Suprapubic skin (tissue), 4 donors: ENCODE measurements at places on chromosomes 1 and 21. TPM values are rescaled to one million over a fixed set of nuclear protein-coding genes. Genes with fewer than 3 reads are reported as not detected.
A peak's percentile ranks its signal among the peaks of the same experiment; 100 is the strongest.

DNA sequence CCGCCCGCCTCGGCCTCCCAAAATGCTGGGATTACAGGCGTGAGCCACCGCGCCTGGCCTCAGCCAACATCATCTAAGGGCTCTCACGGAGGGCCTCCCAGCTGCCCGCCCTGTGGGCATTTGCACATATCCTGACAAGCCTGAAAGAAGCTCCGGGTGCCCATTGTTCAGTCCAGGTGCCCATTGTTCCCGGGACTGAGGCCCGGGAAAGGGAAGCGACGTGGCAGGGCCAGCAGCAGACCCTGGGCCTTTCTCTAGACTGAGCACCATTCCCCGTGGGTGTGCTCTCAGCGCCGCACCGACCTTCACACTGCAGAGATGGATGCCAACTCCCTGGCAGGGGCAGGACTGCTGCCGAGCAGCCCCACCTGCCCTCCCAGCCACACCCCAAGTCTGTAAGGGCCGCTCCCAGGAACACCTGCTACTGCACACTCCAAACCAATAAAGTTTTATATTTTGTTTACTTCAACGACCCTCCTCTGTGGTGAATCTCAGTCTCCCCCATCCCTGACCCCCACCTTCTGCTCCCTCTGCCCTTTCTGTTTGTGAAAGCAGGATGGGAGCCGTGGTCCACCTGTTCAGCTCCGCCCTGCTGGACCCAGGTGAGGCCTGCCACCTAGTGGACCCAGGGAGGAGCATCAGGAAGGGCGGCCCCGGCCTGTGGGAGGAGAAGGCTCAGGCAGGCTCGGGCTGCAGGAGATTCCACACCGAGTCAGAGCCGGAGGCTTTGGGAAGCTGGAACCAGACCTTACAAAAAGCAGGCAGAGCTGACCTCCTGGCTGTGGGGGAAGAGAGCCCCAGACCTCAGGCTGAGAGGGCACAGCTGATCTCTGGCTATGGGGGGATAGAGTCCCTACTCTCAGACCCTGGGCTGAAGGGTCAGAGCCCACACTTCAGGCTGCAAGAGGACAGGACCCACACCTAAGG is 1.1 kb upstream of the TMEM82 start:
- H3K27me3 ChIP-seq: no peaks in the 10 kb centered on the region
- H3K4me3 ChIP-seq: no peak overlapping the region
- H3K27ac ChIP-seq: no peak overlapping the region
- H3K4me1 ChIP-seq: peaks cover 23% of the 10 kb centered on the region
- DNase-seq: no peak

- H3K27me3 ChIP-seq: peaks cover 4% of the 10 kb centered on the region
- peaks cover 4% of the 10 kb centered on the region for H3K4me1 ChIP-seq
- no peak overlapping the region for H3K4me3 ChIP-seq
- no peak for DNase-seq
- H3K36me3 ChIP-seq: no peaks in the 10 kb centered on the region
- no peak overlapping the region for H3K27ac ChIP-seq
Observed at GRCh38 chr1:31562707-31563360, 13.5 kb upstream of the TINAGL1 start.

- no peaks in the 10 kb centered on the region for H3K36me3 ChIP-seq
- no peak overlapping the region for H3K27ac ChIP-seq
- no peaks in the 10 kb centered on the region for H3K27me3 ChIP-seq
- no peak for DNase-seq
- H3K4me3 ChIP-seq: no peak overlapping the region
- peaks cover 6% of the 10 kb centered on the region for H3K4me1 ChIP-seq
Observed at GRCh38 chr21:42467140-42467983, 28.7 kb downstream of the RSPH1 start.

DNA sequence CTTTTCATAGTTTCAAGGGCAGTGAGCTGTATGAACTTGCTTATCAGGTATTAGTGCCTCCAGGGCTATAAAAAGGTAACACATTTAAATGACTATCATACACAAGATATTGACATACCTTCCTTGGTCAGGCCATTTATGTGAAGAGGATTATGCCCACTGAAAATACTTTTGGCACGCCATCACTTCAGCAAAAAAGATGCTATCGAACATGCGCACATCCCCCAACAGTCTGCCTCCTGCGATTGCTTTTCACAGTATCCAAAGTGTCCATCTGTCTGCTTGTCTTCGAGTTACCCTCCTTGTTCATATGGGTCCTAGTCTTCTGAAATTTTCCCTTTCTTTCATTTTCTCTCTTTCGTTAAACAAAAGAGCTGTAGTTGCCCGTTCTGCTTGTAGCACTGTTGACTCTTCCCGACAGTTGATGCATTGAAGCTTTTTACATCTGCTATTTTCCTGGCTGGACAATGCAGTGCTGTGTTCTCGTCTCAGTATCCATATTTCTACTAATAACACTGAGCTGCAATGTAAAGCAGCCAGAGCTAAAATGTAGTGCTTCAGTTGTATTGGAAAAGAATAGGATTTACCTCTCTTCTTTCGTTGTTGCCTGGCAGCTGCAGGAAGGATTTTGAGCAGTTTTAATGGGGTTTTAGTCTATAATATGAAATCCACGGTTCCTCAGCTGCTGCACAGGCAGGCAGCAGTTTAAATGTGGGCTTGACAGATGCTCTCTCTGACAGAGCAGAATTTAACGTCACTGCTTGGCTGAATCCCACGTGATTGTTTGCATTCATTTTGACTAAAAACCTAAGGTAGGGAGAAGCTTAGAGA is at the start of gene B3GALT2:
Gene B3GALT2 (minus strand): TSS at position 713 of the 831 bp plus-strand sequence. CDS start 5,051 bp downstream, outside the sequence.
- DNase-seq: no peak
- H3K36me3 ChIP-seq: no peaks in the 10 kb centered on the region
- no peaks in the 10 kb centered on the region for H3K27me3 ChIP-seq
- H3K27ac ChIP-seq: no peak within 1 kb of the TSS
- H3K4me3 ChIP-seq: peak within 1 kb of the TSS; percentile 36
- peaks cover 27% of the 10 kb centered on the region for H3K4me1 ChIP-seq

GRCh38 chr1:30103708-30104411 is 619.5 kb downstream of the MATN1 start:
- no peaks in the 10 kb centered on the region for H3K4me1 ChIP-seq
- H3K27ac ChIP-seq: no peak overlapping the region
- no peaks in the 10 kb centered on the region for H3K36me3 ChIP-seq

DNA sequence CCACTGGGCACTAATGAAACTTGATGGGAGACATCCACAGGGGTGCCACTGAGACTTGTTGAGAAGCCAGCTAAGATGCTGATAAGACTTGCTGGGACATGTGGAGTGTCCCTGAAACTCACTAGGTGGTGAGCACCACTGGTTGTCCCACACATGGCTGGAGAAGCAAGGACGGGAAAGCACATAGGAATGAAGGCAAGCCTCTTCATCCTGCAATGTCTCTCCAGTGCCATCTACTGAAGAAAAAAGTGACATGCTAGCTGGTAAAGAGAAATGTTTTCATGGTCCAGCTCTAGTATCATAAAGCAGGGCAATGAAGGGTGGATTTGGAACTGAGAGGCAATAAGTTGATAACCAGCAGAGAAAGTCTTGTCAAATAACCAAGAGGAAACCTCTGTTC is 283.0 kb downstream of the PAPPA2 start:
- no peaks in the 10 kb centered on the region for H3K4me1 ChIP-seq
- DNase-seq: no peak
- no peaks in the 10 kb centered on the region for H3K27me3 ChIP-seq
- H3K36me3 ChIP-seq: no peaks in the 10 kb centered on the region

- H3K4me1 ChIP-seq: peaks cover 60% of the 10 kb centered on the region
- no peaks in the 10 kb centered on the region for H3K27me3 ChIP-seq
- DNase-seq: no peak
- no peak overlapping the region for H3K27ac ChIP-seq
- H3K4me3 ChIP-seq: no peak overlapping the region
- H3K36me3 ChIP-seq: no peaks in the 10 kb centered on the region
Observed at GRCh38 chr1:223179280-223179679, 36.2 kb upstream of the TLR5 start.

AKR7A2 gene
- 67.9 TPM for total RNA-seq

SPRR5 gene
- total RNA-seq: 10.7 TPM
